ENCODE measurements at places on chromosomes 6 and 20.

- DNase-seq = no peak
Measured at GRCh38 chr20:23368316-23369071, 6.5 kb downstream of the GZF1 start.

- DNase-seq = peak; percentile 37
Measured at GRCh38 chr20:58981628-58982364, 740 bp downstream of the NELFCD start.

- no peak for DNase-seq
Measured at GRCh38 chr6:113481910-113482309, 375.2 kb upstream of the MARCKS start.

DNA sequence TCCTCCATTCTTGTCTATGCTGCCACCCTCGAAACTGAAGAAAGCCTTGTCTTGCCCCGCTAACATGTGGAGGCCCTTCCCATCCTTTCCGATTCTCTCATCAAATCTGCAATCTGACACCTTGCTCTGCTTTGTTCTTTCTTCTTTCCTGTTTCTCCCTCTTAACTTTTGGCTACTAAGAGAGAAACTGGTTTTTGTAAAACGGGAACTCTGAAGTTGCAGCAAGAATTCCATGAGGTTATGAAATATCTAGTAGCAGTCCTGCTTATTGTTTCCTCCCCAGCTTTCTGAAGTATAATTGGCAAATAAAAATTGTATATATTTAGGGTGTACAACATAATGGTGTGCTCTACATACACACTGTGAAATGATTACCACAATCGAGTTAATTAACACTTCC, 80.2 kb downstream of the MAP7 start:
- DNase-seq = no peak

DNA sequence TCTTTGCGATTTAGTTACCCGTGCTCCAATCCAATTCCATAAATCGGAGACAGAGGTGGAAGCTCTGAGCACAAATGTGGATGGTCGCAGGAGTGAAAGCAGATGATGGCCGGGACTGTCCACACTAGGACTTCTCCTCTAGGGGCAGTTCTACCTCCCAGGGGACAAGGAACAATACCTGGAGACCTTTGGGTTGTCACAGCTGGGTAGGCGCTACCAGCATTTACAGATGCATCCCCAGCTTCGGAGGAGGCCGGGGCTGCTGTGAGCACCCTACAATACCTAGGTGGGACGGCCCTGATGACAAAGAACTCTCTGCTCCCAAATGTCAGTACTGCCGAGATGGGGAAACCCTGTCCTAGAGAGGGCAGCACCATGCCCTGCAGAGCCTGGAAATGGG, 195.9 kb upstream of the CDH4 start:
- DNase-seq = no peak

DNA sequence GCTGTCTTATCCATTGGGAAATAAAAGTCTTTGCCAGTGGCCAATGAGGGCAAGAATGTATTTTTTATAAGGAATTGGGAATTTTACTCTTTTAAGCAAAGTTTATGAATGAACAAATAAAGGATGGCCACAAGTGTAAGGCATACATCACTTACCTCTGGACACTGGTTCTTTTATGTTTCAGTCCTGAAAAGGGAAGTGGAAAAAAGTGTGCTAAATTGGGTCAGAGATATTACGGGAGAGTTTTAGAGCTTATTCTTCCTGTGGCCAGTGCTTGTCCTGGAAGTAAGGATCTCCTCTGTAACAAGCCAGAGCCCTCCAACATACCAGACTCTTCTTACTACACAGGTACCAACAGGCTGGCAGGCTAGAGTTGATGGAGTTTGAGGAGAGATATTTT, 22.5 kb upstream of the RIPK1 start:
- DNase-seq = no peak

DNA sequence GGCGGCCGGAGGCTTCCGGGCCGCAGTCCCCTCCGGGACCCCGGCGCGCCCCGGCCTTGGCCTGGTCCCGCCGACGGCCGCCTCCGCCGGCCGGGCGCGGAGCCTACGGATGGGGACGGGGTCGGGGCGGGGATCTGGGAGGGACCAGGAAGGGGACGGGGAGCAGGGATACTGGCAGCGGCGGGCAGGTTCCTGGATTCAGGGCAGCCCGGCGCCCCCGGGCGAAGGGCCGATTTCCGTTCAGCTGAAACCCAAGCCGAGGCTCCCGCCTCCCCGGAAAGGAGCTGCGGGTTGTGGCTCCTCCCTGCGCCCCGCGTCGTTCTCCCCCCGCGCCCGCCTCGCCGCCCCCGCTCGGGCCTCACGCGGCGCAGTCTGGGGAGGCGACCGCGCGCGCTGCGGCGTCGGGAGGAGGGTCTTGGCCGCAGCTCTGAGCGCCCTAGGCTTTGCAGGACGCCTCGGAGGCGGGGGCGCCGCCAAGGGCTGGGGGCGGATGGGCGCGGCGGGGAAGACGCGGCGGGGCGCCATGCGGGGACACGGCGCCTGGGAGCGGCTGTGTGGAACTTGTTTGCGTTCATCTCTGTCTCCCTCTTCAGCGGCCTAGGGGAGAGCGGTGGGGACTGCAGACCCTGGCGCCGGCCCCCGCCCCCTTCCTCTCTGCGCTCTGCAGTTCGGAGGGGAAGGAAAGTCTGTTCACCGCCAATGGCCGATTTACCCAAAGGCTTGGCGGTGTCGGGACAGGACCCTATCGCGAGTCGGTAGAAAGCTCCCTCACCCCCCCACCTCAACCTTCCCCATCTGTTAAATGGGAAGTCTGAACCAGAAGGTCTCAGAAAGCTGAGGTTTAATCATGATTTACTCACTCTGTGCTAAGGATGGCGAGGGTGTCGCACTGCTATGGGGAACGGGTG, 22.7 kb upstream of the TMEM181 start:
- DNase-seq = peak; percentile 65

DNA sequence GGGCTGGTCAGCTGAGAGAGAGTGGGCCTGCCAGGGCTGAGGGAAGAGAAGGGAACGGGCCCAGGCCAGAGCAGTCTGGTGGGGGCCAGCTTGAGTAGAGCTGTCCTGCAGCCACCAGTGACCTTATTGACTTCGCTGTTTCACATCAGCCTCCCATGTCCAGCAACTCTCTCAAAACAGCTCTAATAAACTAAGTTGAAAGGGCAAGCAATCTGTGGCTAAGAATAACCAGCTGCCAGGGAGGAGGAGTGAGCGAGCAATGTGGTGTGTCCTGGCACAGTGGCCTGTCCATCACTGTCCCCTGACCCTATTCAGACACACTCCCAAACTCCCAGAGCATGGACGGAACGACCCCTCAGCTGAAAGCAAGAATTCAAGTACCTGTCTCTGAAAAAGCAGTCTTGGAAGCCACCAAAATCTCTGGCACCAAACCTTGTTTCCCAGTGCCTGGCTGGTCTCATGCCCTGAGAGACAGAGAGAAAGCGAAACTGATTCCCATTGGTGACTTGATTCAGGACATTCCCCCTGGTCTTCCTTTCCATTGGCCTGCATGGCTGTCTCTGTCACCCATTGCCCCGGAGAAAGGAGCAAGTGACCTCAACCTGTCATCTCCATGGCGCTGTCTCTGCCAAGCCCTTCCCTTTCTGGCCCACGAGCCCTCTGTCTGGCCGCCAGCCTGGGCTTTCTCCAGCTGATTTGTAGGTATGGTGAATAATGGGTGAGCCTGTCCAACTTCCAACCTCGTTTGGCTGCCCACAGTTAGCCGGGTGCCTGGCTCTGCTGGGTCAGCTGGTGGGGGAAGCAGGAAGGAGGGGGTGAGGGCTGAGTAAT, at the start of gene DDO:
DDO (minus strand) TSS at position 490 of the 831 bp plus-strand sequence. CDS start 2,113 bp downstream, outside the sequence.
- DNase-seq = no peak

GRCh38 chr6:144286503-144287393, 1.6 kb downstream of the UTRN start:
- DNase-seq = peak; percentile 78

GRCh38 chr20:7891705-7892104, 48.6 kb downstream of the HAO1 start:
- no peak for DNase-seq

DNA sequence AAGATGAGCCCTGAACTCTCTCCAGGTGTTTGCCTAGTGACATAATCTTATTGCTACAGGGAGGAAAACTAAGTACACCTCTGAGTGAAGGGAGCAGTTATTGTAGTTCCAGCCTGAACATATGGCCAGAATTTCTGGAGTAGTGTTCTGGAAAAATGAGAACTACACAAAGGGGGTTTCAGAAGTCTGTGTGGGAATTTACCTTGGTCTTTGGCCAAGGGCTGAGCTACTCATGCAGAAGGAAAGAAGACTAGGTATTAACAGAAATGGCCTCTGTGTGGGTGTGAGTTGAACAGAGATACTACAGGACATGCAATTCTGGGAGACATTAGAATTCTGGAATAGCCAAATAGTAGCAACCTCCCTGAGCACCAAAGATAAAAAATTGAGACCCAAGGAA, 1009.7 kb upstream of the GJE1 start:
- no peak for DNase-seq

GRCh38 chr6:84424956-84425355, 197.5 kb upstream of the CEP162 start:
- no peak for DNase-seq

DNA sequence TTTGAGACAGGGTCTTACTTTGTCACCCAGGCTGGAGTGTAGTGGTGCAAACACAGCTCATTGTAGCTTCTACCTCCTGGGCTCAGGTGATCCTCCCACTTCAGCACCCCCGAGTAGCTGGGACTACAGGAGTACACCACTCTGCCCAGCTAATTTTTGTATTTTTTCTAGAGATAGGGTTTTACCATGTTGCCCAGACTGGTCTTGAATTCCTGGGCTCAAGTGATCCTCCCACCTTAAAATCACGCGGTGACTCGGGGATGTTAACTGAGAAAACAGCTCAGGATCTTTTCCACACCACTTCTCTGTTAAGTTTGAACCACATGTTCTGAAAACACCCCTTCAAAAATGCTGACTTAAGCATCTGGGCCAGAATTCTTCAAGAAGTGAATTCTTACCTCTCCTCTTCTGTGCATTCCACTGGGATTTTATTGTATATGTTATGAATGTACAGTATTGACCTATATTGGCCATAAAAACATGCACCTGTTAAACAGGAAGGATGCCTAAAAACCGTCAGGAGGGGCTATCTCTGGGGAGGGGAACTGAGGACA, 72.4 kb downstream of the SYTL3 start:
- DNase-seq = no peak

DNA sequence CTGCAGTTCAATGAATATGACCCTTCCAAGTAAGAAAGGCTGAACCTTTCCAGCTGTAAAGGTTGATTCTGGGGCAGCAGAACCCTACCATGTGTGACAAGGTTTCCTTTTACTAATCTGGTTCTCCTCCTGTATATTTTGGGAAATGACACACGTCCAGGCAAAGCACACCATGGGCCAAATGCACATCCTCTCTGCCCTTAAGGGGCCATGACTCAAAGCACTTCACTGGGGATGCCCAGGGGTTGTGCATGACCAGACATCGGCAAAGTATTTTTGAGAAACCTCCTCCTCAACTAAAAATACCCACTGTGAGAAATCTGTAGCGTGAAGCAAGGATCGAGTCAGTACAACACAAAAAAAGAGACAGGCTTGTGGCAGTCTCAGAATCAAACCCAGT, 174.7 kb downstream of the BACH2 start:
- DNase-seq = no peak

DNA sequence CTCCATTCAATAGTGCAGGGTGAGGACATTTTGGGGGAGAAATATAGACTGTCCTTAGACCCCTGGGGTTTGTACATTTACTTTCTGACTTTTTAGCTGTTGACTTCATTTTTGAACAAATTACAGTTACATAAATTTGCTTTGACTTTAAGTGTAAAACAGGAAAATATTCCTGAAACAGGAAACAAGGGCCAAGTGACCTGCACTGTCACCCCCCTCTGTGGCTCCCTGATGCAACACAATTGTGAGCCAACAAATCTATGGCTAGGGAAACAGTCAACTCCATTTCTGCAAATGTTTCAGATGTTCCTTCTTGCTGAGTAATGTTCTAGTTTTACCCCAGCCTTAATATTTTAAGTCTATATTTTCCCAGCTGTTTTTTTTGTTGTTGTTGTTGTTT, 39.8 kb downstream of the HLA-A start:
- DNase-seq = no peak

- no peak for DNase-seq
Measured at GRCh38 chr20:38061109-38061508, 27.6 kb downstream of the RPRD1B start.

DNA sequence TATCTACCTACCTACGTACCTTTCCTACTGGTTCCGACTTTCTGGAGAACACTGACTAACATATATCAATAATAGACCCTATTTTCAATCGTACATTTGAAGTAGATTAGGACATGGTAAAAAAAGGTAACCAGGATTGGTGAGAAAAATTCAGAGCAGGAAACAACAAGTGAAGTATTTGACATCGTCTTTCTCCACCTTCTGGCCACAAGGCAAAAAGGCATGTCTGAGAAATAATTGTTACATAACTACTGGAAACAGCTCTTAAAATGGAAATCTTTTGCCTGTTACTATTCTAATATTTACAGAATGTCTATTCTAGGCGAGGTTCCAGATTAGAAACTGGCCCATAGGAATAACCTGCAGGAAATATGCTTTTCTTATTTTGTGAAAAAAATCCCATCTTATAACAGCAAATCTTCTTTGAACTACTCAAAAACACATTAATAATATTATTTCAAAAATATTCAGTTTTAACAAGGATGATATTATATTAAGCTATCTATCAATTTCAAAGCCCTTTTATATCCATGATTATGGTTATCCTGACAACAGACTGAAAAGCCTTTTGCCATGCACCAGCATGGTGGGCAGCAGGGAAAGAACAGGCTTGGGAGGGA, 80.8 kb downstream of the RCAN2 start:
- peak; percentile 8 for DNase-seq

GRCh38 chr6:167832497-167833395, 6.0 kb downstream of the AFDN start:
- DNase-seq = no peak

DNA sequence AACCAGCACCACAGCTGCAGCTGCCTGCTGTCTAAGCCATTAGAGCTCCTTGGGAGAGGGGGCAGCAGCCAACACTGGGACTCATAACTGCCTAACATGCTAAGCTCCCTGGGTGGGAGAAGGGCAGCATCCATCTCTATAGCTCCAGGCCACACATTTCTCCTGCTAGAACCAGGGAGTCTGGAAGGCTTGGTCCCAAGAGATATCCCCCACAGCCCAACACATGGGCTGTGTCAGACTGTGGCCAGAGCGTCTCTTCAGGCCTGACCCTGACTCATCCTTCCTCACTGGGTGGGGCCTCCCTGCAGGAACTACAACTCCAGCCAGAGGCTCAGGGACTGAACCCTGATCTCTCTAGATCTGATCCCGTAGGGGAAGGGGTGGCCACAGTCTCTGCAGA, 411.1 kb downstream of the HDGFL1 start:
- no peak for DNase-seq

DNA sequence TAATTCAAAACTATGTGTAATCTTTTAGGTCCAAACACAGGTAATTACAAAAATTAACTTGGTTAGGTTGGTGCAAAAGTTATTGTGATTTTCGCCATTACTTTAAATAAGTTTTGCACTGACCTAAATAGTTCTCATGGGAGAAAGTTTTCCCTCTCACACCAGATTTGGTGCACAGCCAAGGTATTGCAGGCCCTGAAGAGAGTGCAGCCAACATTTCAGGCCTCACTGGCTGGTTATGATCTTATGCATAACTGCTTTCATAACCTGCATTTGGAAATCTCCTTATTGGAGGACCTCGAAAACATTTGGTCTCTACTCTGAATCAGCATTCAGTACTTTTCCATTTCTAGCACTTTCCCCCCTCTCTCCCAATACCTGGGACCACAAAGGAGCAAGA, 993.1 kb upstream of the MANEA start:
- no peak for DNase-seq
